ENCODE measurements at places on chromosomes 3 and 15.

- DNase-seq = no peak
Measured at GRCh38 chr3:192929146-192929545, 11.5 kb upstream of the MB21D2 start.

- peak; percentile 90 for DNase-seq
Measured at GRCh38 chr3:141011232-141011996, 39.7 kb upstream of the SPSB4 start.

DNA sequence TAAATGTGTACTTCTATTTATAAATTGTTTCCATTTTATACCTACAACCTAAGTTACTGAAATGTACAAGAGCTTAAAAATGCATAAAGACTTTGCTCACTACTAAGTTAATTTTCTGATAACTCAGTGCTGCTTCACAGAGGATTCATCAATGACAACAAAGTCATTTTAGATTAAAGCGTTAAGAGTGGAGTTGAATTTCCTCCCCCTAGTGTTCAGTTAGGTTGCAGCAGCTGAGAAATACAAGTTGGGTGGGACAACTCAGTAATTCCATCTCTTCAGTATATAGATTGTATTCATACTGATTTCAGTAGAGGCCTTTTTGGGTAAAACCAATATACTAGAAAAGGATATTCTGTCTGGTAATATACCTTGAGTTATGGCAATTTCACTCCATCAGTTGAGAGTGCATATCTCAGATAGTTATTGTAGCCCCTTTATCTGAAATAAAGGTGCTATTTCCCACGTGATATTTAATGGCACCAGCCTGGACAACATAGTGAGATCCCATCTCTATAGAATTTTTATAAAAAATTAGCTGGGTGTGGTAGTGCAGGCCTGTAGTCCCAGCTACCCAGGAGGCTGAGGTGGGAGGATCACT lies 6.9 kb upstream of the RPL35A start:
- DNase-seq = no peak

GRCh38 chr3:190774633-190775032 lies 87.9 kb downstream of the GMNC start:
- DNase-seq = no peak

Data from sciatic nerve (tissue), 2 donors.